ENCODE measurements at places on chromosomes 7 and 10.

DNA sequence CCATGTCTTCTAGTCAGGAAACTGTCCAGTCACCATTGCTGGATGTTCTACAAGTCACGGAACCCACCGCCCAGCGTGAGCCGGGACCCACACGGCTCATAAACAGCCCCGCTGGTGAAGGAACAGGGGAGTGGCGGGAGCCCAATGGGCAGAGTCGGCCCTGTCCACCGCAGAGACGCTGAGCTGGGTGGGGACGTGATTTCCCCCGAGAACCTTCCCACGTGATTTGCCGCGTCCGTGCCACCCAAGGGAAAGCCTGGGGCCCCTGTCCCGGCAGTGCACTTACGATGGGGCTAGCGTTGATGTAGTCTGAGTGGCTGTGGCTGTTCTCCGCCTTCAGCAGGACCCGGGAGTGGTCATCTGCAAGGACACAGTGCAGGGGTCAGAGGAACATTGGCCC is 266.9 kb downstream of the DNAJB6 start:
- DNase-seq: no peak

- no peak for DNase-seq
These were observed 109.8 kb upstream of the AGR3 start for GRCh38 chr7:16991551-16991950.

DNA sequence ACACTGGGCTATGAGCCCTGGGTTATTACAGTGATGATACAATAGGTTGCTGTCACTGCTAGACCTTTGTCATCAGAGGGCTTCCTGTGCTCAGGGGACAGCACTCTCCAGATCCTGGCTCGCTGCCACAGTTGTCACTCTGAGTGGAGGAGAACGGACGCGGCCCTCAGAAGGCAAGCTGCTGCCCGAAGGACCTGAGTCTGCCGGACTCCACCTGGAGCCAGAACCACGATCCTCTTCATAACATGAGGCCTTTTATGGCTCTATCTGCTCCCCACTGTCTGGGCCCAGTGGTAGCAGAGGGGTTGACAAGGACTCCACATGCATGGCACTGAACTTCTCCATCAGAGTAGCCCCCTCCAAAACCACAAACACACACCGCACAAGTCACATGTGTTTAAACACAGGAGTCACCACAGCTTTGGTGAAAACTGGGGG is 94.7 kb upstream of the EFCAB10 start:
- peak; percentile 28 for DNase-seq

DNA sequence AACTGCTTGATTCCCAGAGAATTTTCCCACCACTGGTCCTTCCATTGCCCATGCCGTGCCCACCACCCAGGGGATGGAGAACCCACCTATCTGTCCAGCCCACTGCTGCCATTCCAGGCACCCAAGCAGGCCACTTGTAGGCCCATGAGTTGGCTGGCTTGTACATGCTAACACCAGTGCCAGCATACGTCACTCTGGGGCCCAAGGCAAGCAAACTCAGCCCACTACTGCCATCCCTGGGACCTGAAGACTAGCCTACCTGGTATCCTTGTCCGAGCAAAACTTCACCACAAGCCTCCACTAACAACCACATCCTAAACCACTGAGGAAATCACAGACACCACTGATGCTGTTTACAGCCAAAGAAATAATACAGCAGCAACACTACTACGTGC is 44.7 kb upstream of the CDK6 start:
- DNase-seq: no peak

- no peak for DNase-seq
These were observed 43.5 kb upstream of the CHST3 start for GRCh38 chr10:71920540-71921323.

- DNase-seq: no peak
These were observed 5.3 kb upstream of the HILPDA start for GRCh38 chr7:128450409-128450808.

DNA sequence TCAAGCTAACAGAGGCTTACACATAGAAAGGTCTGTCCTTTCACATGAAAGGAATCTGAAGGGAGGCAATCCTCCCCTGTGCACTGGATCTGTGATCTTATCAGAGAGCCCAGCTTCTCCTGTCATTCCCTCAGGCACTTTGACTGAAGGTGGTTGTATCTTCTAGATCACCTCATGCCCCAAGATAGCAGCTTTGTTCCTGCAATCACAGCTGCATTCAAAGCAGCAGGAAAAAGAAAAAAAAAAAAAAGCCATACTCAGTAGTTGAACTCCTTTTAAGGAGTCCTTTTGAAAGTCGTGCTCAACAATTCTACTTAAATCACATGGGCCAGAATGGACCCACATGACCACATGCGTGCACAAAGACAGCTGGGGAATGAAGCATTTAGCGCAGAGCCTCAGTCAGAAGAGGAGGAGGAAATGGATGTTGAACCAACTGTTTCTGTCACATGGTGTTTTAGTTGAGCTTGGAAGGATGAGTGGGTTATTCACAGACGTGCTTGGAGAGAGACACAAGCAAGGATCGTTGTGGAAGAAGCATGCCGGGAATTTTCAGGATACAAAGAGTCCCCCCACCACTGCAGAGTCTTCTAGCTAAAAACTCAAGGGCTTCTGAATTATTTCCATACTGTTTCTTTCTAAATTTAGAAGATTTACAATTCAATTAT is 13.0 kb upstream of the PFKP start:
- no peak for DNase-seq

DNA sequence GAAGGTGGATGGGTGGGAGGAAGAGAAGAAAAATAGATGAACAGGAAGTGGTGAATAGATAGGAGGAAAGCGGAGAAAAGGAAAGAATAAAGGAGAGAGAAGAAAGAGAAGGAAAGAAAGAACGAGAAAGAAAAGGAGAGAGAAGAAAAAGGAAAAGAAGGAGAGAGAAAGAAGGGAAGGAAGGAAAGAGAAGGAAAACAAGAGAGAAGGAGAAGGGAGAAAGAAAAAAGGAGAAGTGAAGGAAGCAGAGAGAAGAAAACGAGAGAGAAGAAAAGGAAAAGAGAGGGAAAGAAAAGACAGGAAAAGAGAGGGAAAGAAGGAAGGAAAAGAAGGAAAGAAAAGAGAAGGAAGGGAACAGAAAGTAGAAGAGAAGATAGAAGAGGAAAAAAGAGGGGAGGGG is 211.8 kb downstream of the DIP2C start:
- no peak for DNase-seq

DNA sequence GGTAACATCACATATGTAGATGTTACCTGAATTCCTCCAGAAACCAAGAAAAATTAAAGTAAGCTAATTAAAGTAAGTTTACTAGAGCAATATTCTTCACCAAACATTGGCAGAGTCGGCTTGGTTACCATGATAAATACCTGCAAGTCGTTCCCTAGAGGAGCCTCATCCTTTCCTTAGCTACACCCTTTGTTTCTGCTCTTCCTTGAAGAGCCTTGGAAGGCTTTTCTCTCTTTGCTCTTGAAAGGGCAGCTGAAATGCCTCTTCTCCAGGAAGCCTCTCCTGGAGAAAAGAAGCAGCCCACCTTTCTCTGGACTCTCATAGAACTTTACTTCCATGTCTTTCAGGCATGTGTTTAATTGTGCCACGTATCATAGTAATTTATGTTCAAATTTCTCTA is 34.9 kb upstream of the CALD1 start:
- DNase-seq: no peak

GRCh38 chr10:129140921-129141885 is 325.8 kb upstream of the MGMT start:
- no peak for DNase-seq

DNA sequence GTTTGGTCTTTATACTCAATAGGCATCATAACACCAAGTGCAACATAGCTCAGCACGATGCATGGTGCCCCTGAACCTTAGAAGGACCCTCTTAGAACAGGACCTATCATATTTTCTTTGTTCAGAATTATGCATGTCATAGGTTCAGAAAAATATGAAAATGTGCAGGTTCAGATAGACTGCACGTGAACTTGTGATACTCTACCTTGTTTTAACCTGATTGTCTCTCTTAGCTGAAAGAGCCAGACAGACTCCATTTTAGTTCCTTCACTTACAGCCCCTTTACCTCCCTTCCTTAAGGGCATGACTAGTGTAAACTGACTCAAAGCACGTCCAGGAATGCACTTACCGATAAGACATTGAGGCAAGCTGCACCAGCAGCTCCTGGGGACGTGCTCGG is 35.1 kb downstream of the MYOF start:
- DNase-seq: no peak

DNA sequence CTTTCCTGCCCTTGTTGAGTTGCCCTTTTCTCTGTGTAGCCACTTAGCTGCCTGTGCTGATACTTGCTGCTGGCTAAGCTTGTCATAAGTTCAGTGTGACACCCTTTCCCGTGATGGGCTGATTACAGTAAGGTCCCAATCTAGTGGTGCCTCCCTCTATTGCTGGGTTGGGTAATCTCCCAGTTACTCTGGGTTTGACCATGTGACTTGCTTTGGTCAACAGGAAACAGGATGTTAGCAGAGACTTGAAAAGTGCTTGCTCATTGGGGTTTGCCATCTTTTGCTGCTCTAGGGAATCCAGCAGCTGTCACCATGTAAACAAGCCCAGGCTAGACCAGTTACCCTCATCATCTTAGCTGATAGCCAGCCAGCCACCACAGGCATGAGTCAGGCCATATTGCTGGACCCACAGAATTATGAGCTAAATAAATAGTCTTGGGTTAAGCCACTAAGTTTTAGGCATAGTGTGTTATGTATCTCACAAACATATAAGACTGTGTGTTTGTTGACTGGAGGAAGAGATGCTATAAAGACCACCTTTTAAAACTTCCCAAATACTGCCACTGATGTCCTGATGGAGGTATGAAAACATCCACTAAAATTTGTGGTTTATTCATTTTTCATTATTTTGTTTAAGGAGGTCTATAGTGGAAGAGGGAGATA is 4.0 kb upstream of the LEP start:
- no peak for DNase-seq

DNA sequence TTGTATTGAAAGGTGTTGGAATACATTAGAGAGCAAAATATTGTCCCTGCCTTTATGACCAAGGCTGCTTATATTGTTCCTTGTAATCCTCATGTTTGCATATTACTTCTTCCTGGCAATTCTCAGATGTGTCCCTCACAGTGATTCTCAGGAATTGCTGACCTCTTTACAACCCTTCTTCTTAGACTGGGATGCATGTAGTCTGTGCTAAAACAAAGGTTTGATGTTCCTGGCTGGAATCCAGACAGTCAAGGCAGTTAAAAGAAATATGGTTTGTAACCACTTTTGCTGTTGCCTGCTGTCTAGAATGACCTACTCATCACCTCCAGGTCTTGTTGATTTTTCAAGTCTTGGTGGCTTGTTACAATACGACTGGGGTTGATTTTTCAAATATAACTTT is 367.6 kb downstream of the HGF start:
- DNase-seq: no peak

DNA sequence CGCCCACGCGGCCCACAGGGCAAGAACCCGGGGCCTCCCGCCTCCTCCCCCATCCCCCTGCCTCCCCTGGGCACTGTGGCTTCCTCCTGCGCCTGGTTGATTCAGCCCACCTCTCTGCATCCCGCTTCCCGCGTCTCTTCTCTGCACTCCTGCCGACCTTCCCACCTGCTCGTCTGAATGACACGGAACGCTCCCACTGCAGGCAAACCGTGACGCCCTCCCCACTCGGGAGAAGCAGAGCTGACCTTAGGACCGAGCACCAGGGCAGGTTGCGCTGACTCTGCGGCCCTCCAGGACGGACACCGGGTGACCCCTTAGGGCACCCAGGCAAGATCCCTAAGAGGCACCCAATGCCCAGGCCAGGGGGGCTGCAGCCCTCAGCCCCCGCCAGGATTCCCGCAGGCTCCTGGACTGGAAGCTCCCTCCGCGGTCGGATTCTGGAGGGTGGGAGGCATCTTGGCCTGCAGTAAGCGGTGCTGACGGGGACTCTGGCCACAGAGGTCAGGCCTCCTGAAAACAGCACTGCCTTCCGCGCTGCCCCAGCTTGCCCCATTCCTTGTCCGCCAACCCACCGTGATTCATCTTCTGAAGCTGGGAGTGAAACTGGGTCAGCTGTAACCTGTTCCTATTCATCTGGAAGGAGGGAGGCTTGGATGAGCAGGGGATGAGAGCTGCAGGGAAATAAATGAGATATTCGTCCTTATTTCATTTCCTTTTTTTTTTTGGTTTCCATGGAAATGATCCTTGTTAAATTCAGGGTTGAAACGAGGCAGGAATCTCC is 990 bp downstream of the CALML3 start:
- DNase-seq: no peak

GRCh38 chr7:45662540-45663166 is 88.5 kb downstream of the ADCY1 start:
- DNase-seq: no peak

- no peak for DNase-seq
These were observed 284.2 kb upstream of the ZMIZ1 start for GRCh38 chr10:78784546-78784945.

DNA sequence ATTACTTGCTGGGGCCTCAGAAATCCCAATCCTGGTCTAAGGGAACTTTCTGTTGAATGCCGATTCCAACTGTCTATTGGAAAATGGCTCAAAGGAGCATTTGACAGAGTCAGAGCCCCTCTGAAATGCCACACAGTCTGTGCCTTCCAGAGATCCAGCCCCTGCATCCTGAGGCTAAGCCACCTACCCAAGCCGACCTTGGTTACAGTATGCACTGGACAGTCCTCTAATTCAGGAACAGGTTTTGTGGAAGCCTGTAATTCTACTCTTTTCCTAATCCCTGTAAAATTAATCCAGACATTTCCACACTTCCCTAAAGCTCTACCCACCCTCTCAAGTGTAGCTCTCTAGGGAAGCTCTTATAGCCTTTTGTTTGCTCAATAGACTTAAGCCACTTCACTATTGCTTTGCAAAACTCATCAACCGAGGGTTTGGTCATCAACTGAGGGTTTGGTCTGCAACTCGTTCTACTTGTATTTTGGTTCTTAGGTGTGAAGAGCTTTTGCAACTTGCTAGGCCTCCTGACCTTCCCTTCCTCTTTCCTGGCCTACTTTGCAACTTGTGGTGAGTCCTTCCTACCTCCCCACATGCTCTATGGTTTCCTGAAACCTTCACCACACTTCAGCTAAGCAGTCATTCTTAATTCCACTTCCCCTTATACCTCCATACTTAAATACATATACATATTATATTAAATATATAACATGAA is 364.8 kb downstream of the SFMBT2 start:
- DNase-seq: no peak

GRCh38 chr10:11824376-11824775 is 1.2 kb downstream of the PROSER2 start:
- DNase-seq: no peak

DNA sequence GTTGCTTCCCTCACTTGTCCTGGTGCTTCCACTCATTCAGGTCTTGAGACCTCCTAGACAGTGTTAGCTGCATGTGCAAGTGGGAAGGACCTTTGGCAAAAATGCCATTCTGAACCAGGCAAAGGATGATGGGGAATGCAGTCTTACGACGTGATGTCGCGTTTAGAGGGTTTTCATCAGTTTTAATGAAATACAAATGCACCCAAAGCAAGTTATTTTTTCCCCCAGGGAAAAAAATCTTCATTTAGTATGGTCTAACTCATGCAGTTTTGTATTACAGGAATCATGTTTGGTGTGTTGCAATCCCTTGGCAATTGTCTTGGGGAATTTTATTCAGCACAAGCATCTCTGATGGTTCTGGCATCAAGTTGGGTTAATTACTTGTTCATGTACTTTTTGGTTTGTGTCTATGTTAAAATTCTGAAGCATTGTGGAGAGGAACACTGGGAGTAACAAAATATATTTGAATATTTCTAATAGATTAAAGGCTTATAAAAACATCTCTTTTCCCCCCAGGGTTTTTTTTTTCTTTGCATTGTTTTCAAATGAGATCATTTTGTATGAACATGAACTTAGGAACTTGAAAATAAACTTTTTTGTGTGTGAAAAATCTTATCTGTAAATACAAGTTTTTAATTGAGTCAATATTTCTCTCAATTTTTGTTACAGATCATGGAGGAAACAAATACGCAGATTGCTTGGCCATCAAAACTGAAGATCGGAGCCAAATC is 188.9 kb downstream of the BICC1 start:
- no peak for DNase-seq

Data from activated T-helper 9 cell treated with anti-CD3 and anti-CD28 coated beads, Interleukin-2, amount 50 U/mL, for 16 hours (primary cell).